ENCODE measurements at places on chromosomes 1 and 21.

GRCh38 chr1:60033066-60033465 lies 40.5 kb downstream of the C1orf87 start:
- DNase-seq: no peak

- peak; percentile 17 for DNase-seq
Measured at GRCh38 chr1:145994391-145995120, 1.8 kb downstream of the TXNIP start.

- DNase-seq: no peak
Measured at GRCh38 chr1:59378621-59379370, 81.9 kb downstream of the FGGY start.

DNA sequence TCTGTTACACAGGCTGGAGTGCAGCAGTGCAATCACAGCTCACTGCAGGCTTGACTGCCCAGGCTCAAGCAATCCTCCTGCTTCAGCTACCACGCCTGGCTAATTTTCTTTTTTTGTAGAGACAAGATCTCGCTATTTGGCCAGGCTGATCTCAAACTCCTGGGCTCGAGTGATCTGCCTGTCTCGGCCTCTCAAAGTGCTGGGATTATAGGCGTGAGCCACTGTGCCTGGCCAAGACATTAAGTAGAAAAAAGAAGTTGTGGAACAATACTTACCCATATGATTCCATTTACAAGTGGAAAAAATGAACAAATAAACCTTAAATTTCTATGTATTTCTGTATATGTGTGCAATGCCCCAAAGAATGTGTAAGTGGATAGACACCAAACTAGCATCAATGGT lies 30.3 kb upstream of the ID3 start:
- no peak for DNase-seq

GRCh38 chr21:31744182-31744800 lies 12.4 kb upstream of the SCAF4 start:
- no peak for DNase-seq

DNA sequence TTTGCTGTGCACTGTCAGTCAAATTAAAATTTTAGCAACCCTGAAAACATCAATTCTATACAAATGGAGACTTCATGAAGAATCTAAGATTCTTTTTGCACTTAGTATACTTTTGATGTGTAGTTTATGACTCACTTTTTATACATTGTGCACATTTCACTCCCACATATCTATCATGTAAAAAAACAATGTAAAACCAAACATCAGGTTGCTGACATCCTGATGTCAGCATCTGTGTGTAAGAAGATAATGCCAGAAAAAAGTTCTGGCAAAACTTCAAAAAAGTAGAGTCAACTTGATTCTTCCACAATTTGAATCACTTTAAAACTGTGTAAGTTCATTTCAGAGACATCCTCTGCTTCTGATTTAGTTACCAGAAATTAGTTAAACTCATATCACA lies 115.7 kb downstream of the CENPF start:
- no peak for DNase-seq

- DNase-seq: no peak
Measured at GRCh38 chr1:41249319-41249718, 7.2 kb upstream of the SCMH1 start.

DNA sequence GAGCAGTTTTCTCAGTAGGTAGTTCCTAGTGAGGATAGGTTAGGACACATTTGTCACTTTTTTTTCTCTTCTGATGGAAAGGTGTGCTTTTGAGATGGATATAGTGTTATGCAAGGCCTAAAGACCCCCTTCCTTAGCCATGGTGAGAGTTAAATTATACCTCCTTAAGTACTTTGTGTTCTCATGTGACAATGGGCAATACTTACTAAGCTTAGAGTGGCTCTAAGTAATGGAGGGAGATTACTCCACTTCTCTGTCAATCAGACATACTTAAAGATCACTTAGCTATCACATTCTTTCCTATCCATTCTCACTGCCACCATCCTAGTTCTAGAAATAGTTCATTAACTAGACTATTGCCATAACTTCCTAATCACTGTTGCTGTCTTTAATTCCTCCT lies 265.6 kb downstream of the PBX1 start:
- no peak for DNase-seq

DNA sequence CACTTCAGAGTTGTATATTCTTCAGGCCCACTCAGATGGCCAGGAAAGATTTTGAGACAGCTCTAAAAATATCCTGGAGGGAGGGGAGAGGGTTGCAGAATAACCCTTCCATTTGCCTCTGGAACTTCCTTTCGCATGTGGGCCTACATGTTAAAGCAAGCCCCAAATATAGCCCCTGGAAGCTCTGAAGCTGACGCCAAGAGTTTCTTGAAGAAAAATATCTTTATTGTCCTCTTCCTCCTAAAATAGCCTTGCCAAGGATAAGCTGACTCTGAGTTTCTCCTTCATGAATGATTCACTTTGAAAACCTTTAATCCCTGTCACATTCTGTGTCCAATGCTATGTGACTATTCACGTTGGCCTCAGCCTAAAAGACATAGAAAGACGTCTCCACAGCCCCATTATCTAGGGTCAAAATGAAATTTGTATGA lies 6.4 kb downstream of the C1orf116 start:
- no peak for DNase-seq

GRCh38 chr1:183090391-183091006 lies 67.3 kb downstream of the LAMC1 start:
- no peak for DNase-seq

DNA sequence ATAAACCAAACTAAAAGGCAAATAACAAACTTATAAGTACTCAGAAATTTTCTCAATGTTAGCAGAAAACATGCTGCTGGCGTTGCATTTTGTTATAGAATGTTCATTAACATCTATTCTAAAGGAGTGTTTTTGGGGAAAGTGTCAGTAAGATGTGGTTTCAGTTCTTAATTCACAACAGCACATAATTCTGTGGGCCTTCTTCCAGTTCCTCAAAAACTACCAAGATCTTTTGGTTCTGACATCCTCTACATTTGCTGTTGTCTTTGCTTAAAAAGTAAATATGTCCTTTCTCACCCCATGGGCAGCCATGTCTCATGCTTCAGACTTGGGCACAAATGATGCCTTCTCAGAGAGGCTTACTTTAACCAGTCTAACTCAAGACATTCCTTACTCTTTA lies 152.5 kb downstream of the CDC7 start:
- DNase-seq: no peak

GRCh38 chr1:99481391-99481996 lies 164.4 kb upstream of the PALMD start:
- peak; percentile 85 for DNase-seq

DNA sequence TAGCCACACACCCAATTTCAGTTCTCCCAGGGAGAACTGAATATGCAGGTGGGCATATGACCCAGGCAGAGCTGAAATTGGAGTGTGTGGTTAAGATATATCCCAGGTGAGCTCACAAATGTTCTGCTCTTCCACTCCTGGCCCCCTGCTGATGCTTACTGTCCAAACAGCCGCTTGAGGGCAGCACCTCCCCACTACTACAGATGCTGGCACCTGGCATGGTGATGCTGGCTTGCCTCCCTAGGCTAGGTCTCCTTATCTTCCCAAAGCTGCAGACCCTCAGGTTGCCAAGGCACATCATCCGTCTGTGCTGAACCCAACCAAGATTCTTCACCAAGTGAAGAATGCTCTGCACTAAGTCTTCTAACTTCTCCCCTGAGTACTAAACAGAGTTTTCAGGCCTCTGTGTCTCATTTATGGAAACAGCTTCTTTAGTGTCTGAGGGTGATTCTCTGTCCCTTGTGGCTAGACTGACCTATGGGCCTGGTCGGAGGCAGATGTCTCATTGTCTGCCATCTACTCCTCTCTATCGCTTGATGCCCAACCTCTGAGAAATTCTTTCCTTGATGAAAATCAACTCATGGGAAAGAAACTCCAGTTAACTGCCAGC lies 27.2 kb downstream of the XCL1 start:
- DNase-seq: peak; percentile 73

GRCh38 chr1:9737671-9738070 lies 86.1 kb downstream of the CLSTN1 start:
- no peak for DNase-seq

GRCh38 chr1:156951371-156951770 lies 30.9 kb downstream of the LRRC71 start:
- DNase-seq: no peak

DNA sequence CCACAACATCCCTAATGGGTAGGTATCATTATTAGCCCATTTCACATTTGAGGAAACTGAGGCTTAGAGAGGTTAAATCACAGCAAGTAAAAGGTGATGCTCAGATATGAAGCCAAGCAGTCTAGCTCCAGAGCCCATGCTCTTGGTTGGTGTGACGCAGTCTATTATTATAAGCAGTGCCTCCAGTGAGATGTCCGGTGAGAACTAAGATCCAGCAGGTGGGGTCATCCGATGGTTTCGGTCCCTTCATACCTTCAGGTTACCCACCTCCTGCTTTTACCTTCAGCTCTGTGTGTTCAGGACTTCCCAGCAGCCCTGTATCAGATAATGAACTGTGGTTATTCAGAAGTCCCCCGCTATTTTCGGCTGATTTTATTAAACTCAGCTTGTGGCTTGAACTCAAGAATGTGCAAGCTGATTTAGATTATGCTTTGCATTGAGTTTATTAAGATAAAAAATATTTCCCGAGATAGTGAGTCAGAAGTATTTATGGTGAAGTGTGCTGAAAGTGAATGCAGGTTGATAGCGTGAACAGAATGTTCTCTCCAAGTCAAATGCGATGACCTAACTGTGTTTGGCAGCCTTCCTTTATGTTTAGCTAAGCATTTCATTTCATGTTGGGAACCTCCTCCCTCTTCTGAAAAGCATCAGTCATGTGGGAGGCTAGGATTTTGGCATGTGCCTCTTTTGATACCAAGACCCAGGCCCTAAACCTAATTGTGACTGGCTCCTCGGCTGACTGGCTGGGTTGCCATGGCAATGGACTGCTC lies 160.9 kb upstream of the UBE2U start:
- DNase-seq: no peak

- DNase-seq: no peak
Measured at GRCh38 chr1:198254948-198255347, 98.2 kb downstream of the NEK7 start.

GRCh38 chr21:14632359-14632758 lies 86.2 kb upstream of the SAMSN1 start:
- DNase-seq: no peak

- no peak for DNase-seq
Measured at GRCh38 chr1:150544204-150544603, 5.0 kb upstream of the ADAMTSL4 start.

GRCh38 chr1:108570128-108570527 lies 10.2 kb downstream of the EEIG2 start:
- no peak for DNase-seq

DNA sequence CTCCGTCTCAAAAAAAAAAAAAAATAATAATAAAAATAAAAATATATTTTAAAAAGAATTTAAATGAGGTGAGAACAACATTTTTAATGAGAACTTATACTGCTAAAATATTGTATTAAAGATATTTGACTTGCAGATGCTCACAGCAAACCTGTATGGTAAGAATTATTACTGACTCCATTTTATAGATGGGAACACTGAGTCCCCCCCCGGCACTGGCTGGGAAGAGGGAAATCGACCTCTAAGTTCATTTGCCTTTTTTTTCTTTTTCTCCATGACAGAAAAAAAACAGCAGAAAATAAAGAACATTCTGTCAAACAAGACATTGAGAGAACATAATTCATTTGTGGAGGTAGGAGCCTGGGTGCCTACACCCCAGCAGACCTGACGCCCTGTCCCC lies 13.4 kb upstream of the PADI6 start:
- DNase-seq: no peak

GRCh38 chr1:30738040-30738714 lies 14.8 kb upstream of the MATN1 start:
- no peak for DNase-seq

DNA sequence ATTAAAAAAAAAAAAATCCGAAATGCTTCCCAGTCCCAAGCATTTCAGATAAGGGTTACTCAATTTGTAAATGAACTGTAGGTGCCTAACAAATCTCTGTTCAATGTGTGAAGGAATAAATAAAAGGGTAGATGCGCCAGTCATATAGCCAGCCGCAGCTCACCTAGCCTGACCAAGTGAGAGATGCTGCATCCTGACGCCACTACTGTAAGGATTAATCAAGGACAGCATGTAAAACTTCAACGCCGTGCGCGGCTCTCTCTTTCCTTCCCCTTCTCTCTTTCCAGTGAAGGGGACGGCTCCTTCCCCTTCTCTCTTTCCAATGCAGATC lies 441 bp downstream of the PPT1 start:
- no peak for DNase-seq

DNA sequence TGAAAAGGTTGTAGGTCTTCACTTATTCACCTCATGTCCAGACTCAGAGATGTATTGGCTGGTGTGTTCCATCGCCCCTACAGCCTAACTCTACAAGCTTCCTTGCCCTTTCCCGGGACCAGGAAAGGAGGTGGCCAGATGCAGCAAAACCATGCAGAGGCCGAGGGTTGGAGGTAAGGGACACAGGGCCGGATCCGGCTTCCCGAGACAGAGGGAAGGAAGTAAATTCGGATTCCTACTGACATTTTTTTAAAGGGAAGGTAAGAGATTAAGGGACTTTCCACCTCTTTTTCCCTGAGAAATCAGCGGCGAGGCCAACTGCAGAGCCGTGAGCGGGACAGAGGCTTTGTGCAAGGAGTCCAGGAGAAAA lies 12.7 kb downstream of the EPHA10 start:
- no peak for DNase-seq

- no peak for DNase-seq
Measured at GRCh38 chr1:206963119-206963712, 7.0 kb downstream of the FCAMR start.

GRCh38 chr1:154720328-154721297 lies 112.6 kb upstream of the ADAR start:
- DNase-seq: no peak

GRCh38 chr1:30335997-30336390 lies 387.4 kb downstream of the MATN1 start:
- no peak for DNase-seq

- no peak for DNase-seq
Measured at GRCh38 chr1:32611859-32612188, 38.5 kb downstream of the ZBTB8OS start.

DNA sequence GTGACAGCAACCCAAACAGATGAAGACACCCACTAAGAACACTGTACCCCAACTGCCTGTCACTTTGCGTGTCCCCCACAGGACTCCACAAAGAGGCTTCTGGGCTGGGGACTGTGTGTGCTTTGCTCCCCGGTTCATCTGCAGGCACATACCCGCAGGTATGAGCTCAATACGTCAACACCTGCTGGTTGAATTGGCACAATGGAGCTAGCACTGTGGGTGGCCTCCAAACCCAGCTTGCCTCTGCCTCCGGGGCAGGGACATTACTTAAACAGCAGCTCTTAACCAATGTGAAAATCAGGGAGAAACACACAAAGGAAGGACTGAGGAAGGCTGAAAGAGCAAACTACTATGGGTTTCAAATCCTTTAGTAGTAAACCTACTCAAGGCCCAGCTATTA lies 140.2 kb upstream of the TIAM1 start:
- no peak for DNase-seq
